ENCODE measurements at places on chromosomes 5 and 9.

- DNase-seq = no peak
Measured at GRCh38 chr5:45639040-45639439, 57.1 kb downstream of the HCN1 start.

DNA sequence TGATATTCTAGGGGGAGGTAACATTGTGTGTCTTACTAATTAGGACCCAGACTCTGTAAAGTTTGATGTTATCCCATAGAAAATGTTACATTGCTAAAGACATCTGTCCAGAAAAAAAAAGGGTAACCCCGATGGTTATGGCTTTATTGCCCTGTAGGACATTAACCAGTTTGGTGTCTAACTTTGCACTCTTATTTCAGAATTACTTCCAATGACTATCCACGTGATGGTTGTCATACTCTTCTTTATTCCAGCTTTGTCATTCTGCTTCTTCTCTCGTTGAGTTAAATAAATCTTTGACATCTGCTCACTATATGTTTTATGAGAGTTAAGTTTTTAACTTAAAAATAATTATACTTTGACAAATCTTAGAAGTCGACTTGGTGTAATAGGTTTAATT, 180.4 kb upstream of the ANKRD55 start:
- DNase-seq = no peak

GRCh38 chr5:82509762-82510161, 231.6 kb upstream of the RPS23 start:
- no peak for DNase-seq

GRCh38 chr9:89138463-89139390, 39.9 kb downstream of the SHC3 start:
- no peak for DNase-seq

GRCh38 chr9:81174023-81174422, 515.3 kb downstream of the TLE1 start:
- DNase-seq = no peak
